Testis (tissue), 5 donors: ENCODE measurements at places on chromosomes 7 and 10. TPM values are rescaled to one million over a fixed set of nuclear protein-coding genes. Genes with fewer than 3 reads are reported as not detected.

CAMK2B gene
- 4.0 TPM for polyA plus RNA-seq

NPC1L1 gene
- 0.83 TPM for polyA plus RNA-seq

PPP1R9A gene
- 16.7 TPM for polyA plus RNA-seq

DNA sequence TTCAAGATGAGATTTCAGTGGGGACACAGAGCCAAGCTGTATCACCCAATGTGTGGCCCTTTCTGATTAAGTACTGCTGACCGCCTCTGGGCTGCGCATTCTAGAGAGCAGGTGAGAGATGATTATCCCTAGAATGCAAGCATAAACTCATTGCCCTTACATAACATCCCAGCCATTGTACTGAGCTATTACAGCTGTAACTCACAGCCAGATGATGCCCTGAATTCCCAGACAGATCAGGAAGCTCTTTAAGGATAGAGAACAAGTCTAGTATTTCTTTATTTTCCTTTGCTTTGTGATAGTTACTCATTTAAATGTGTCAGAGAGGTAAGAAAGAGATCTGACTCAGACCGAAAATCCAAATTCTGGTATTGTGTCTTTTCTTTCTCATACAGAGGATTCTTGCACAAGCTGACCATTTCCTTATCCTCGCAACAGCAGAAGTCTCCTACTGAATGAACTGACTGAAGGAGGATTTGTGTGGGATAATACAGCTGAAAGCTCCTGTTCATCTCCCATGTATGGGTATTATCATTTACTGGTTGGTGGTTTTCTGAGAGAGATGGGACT, 58.4 kb downstream of the ZNF22 start:
- no peak for DNase-seq

- no peak for DNase-seq
Measured at GRCh38 chr7:30176463-30177109, 41.8 kb downstream of the MTURN start.

- no peak for DNase-seq
Measured at GRCh38 chr7:140661124-140661523, 11.6 kb upstream of the ADCK2 start.

DNA sequence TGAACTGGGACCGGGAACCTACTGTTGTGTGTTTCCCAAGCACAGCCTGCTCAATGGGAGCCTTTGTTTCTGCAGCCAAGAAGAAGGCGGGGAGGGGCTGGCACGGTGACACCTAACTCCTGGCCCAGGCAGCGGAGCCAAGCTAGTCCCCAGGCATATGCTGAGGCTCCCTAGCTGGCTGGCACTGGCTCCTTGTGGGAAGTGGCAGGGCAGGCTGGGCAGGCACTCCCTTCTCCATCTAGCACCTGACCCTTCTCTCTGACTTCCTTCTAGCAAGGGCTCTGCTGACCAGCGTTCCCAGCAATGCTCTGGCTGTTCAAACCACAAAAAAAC, 325.0 kb downstream of the PLXNA4 start:
- DNase-seq, result peak; percentile 97

- DNase-seq, result no peak
Measured at GRCh38 chr7:94621120-94621519, 34.8 kb downstream of the SGCE start.

GRCh38 chr7:16982640-16983350, 101.0 kb upstream of the AGR3 start:
- DNase-seq, result peak; percentile 22

DNA sequence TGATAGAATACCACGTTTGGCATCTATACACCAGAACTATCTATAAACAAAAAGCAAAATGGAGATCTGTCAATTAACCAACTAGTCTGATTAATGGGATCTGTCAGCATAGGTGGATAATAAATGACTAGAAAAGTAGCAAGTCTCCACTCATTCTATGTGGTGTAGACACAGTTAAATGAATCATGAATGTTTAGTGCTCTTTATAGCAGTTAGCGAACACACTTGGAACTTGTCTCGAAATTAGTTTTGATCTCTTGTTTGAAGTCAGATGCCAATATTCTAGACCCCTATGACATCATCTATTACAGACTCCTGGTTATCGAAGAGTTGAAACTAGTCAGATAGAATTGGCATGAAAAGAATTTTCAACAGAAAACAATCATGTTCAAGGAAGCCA, 259.7 kb downstream of the AHR start:
- DNase-seq, result no peak
